ENCODE measurements at places on chromosomes 6 and 20.

DNA sequence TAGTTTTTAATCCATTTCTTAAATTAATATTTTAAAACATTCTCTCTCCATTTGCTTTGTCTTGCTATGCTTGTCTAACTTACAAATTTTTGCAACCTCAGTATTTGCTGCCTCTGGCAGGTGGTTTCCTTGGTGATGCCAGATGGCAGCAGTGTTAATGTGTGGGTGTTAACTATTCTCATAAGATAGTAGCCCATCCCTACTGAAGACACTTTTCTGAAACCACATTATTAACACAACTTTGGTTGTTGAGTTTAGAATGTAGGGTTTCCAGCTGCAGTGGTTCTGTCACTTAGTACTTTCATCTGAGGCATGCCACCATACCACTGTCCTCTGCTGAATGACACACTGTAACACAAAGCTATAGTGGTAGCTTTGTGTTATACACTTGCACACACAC, 75.1 kb downstream of the MYO6 start:
- no peak for DNase-seq

GRCh38 chr6:50818673-50819072, at the start of gene TFAP2B:
TFAP2B (plus strand) TSS chr6:50818871; CDS start chr6:50818892, 21 bp downstream.
- no peak for DNase-seq

GRCh38 chr6:163260911-163261310, 153.6 kb upstream of the QKI start:
- DNase-seq = no peak

- no peak for DNase-seq
These were observed 71.7 kb downstream of the ASXL1 start for GRCh38 chr20:32429745-32430360.

GRCh38 chr20:31573555-31574321, 31.4 kb upstream of the ID1 start:
- no peak for DNase-seq

- peak; percentile 70 for DNase-seq
These were observed 31.6 kb upstream of the NOTCH4 start for GRCh38 chr6:32255199-32256153.

- no peak for DNase-seq
These were observed 101.5 kb downstream of the PDSS2 start for GRCh38 chr6:107357842-107358241.

DNA sequence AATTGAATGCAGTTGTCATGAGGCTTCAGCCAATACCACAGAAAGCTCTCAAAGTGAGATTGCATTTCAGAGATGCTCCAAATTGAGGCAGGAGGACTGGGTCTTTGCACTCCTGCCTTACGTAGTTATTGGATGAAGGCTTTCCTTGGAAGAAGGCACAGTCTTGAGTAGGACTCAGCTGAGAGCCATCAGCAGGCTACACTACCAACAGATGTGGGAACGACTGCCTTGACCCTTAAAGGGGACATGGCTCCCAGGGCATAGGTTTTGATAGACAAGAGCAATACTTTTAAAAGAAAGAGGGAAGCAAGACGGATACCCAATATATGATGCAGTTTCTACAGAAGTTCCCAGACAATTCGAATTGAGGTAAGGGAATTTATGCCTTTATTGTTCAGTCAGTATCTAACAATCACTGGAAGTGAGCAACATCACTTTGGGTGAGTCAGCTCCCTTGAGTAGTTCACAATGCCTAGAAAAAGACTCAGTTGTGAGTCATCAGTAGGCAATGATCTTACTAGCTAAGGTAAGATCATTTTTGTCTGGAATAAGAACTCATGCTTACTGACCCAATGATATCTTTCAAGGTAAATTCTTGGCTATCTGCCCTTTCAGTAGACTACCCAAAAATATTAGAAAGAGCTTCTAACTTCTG, 390.8 kb downstream of the GJA1 start:
- no peak for DNase-seq

GRCh38 chr6:27241443-27241842, 6.1 kb upstream of the PRSS16 start:
- DNase-seq = no peak

DNA sequence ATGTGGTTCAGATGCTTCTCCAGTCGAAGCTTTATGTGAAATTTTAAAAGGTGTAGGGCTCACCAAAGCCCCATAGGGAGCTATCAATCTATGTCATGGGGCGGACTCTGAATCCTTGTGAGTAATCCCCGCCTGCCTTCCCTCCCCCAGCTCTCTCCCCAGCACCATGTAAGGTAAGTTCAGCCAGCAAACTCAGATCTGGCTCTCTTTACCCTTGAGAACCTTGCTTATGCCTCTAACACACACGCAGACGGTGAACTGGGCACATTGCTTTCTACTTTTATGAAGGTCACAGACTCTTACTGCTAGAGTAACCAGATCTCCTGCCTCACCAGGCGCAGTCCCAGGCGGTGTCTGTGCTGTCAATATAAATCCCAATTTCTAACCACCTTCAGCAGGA, 82.6 kb upstream of the CNKSR3 start:
- no peak for DNase-seq

DNA sequence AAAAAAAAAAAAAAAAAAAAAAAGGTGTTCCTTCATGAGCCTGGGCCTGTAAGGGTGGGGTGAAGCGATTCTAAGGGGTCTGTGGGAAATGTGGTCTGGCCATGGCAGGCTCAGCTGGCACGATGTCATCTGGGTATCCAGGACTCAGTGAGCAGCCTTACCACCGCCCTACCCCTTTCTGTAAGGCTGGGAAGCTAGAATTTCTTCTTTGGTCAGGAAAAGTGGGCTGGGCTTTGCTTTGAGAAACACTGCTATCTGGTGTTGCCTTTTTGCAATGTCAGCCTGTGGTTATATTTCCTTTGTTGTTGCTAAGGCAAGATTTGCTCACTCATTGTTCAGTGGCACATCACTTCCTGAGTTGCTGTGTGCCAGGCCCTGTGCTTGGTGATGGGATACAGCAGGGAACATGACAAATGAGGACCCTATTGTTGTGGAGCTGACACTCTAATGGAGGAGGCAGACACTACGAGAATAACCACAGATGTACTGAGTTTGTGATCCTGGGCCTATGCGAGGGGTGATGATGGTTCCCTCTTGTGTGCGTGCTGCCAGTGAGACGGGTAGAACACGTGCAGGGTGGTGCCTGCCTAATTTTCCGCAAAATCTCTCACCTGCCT, 45.9 kb upstream of the ZNFX1 start:
- DNase-seq = peak; percentile 18

DNA sequence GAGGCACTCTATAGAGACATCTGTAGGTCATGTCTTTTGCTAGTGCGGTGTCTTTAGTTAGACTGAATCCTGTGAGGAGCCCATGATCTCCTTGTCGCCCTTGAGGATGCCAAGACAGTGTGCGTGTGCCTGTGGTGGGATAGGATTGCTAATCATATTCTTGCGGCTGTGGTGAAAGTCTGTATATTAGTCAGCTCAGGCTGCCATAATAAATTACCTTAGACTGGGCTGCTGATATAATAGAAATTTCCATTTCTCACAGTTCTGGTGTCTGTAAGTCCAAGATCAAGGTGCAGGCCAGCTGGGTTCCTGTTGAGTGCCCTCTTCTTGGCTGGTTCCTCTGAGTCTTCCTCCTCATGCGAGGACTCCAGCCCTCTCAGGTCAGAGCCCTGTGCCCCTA, 141.2 kb downstream of the JARID2 start:
- peak; percentile 24 for DNase-seq

DNA sequence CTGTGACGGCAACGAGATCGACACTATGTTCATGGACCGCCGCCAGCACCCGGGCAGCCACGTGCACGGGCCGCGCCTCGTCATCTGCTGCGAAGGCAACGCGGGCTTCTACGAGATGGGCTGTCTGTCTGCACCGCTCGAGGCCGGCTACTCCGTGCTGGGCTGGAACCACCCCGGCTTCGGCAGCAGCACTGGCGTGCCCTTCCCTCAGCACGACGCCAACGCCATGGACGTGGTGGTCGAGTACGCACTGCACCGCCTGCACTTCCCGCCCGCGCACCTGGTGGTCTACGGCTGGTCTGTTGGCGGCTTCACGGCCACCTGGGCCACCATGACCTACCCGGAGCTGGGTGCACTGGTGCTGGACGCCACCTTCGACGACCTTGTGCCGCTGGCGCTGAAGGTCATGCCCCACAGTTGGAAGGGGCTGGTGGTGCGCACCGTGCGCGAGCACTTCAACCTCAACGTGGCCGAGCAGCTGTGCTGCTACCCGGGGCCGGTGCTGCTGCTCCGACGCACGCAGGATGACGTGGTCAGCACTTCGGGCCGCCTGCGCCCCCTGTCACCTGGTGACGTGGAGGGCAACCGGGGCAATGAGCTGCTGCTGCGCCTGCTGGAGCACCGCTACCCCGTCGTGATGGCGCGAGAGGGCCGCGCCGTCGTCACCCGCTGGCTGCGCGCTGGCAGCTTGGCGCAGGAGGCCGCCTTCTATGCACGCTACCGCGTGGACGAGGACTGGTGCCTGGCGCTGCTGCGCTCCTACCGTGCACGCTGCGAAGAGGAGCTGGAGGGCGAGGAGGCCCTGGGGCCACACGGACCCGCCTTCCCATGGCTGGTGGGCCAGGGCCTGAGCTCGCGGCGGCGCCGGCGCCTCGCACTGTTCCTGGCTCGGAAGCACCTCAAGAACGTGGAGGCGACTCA, 943 bp downstream of the ABHD16B start:
- no peak for DNase-seq

GRCh38 chr6:27800731-27801373, 111.3 kb downstream of the OR2B2 start:
- DNase-seq = no peak

GRCh38 chr6:80363501-80364122, 257.1 kb downstream of the BCKDHB start:
- no peak for DNase-seq

- DNase-seq = no peak
These were observed 4.3 kb downstream of the FAXC start for GRCh38 chr6:99345164-99345563.

- DNase-seq = no peak
These were observed 37.5 kb upstream of the NOX3 start for GRCh38 chr6:155493026-155493693.

Data from activated naive CD4-positive, alpha-beta T cell treated with Interleukin-2 at 50 U/mL for 16 hours (primary cell).